ENCODE measurements at places on chromosomes 12 and 14.

- no peak for DNase-seq
Measured at GRCh38 chr12:9741726-9742125, 8.8 kb upstream of the CLECL1 start.

- DNase-seq = peak; percentile 72
Measured at GRCh38 chr12:49347311-49348193, 864 bp downstream of the DNAJC22 start.

GRCh38 chr14:81303258-81303935 lies 82.6 kb upstream of the GTF2A1 start:
- no peak for DNase-seq

DNA sequence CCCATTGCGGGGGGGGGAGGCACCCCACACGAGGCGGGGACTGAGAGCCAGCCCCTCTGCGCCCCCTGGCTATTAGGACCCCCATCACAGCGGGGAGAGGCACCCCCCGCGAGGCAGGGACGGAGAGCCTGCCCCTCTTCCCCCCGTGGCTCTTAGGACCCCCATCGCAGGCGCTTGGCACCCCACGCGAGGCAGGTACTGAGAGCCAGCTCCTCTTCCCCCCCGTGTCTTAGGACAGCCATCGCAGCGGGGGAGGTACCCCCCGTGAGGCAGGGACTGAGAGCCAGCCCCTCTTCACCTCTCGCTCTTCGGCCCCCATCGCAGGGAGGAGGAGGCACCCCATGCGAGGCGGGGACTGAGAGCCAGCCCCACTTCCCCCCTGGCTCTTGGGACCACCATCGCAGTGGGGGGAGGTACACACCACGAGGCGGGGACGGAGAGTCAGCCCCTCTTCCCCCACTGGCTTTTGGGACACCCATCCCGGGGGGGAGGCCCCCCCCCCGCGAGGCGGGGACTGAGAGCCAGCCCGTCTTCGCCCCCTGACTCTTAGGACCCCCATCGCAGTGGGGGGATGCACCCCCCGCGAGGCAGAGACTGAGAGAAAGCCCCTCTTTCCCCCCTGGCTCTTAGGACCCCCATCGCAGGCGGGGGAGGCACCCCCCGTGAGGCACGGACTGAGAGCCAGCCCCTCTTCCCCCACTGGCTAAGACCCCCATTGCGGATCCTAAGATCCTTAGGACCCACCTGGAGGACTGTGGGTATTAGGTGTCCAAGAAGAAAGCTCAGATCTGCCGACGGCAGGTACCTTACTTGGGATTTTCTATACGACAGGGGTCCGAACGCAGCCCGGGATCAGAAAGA lies 198.6 kb upstream of the PZP start:
- DNase-seq = no peak

DNA sequence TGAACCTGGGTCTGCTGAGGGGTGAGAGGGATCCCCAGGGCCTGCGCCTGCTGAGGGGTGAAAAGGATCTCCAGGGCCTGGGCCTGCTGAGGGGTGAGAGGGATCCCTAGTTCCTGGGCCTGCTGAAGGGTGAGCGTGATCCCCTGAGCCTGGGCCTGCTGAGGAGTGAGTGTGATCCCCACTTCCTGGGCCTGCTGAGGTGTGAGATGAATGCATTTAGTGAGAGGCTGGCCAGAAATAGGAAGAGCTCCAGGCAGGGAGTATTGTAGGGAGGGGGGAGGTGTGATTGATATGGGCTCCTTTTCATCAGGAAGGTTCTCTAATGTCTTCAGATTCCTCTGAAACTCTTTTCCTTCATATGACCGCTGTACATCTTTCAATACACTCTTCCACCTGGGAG lies 43.0 kb downstream of the FAM186A start:
- no peak for DNase-seq

DNA sequence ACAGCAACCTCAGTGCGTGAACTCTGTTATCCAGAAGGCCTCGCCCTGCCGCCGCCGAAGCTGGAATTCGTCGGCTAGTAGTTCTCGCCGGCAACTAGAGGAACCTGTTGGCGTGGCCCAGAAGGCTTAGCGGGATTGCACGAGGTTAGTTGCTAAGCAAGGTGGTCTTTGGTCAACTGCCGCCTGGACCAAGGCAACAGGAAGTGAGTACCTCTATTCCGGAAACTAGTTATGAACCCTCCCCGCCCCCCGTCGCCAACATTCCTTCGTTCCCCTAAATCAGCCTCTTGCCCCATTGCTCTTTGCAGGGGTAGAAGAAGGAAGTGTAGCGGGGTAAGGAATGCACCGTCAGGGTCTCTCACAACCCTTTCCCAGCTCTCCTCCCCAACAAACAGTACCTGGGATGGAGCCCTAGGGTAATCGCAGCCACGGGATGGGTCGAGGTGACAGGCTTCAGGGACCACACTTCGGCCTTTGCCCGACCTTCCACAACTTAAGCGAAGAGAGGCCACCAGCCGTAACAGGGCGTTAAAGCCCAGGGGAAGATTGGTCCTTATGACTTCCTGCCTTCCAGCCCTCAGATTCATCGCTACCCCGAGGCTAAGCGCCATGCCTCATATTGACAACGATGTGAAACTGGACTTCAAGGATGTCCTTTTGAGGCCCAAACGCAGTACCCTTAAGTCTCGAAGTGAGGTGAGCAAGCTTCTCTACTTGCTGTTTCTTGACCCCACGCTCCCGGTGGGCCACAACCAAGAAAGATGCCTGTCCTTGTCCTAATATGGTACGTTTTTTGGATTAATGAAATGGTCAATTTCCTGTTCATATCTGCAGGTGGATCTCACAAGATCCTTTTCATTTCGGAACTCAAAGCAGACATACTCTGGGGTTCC lies at the start of gene GMPR2:
GMPR2 (plus strand) TSS at position 285 of the 893 bp plus-strand sequence; CDS start at position 610, 325 bp downstream.
- no peak for DNase-seq

- DNase-seq = no peak
Measured at GRCh38 chr14:103692871-103693270, 22.4 kb downstream of the XRCC3 start.

GRCh38 chr14:105290621-105291346 lies 10.0 kb downstream of the BRF1 start:
- DNase-seq = no peak

DNA sequence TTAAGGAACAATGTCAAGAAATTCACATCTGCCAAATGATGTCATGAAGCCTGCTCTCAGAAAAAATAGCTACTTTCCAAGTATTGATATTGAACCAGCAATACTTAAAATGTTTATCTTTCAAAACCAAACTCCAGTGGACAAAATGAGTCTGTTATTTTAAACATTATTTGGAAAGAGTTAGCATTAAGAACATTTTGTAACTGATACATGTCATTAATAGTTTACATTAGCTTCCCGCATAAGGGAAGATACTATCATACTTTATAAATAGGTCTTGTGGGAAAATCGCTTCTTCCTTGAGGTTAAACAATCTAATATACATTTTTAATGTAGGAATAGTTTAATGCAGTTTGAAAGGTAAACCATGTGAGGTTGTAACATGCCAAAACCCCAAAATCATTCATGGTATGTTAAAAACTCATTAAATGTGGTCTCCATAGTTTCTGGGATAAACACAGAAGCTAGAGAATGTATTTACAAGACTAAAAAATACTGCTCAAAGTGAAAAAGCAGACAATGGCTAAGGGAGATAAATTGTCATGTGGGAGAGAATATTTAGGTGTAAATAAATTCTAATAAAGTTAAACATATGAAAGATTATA lies 73.4 kb upstream of the ATP2B1 start:
- no peak for DNase-seq

DNA sequence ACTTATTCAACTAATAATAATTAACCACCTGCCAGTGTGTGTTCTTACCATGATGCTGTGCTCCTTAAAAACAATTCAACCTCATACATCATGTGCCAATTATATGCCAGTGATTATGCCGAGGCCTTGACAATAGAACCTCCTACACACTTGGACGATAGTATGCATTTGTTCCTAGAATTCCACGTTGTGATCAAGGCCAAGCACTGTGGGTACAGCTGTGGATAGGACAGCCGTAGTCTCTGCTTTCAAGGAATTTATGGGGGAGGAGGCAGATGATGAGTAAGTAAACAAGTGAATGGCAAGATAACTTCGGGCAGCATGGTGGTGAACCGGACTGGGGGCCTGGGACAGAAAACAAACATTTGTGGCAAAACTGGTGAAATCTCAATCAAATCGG lies 18.0 kb upstream of the MYO1H start:
- no peak for DNase-seq

DNA sequence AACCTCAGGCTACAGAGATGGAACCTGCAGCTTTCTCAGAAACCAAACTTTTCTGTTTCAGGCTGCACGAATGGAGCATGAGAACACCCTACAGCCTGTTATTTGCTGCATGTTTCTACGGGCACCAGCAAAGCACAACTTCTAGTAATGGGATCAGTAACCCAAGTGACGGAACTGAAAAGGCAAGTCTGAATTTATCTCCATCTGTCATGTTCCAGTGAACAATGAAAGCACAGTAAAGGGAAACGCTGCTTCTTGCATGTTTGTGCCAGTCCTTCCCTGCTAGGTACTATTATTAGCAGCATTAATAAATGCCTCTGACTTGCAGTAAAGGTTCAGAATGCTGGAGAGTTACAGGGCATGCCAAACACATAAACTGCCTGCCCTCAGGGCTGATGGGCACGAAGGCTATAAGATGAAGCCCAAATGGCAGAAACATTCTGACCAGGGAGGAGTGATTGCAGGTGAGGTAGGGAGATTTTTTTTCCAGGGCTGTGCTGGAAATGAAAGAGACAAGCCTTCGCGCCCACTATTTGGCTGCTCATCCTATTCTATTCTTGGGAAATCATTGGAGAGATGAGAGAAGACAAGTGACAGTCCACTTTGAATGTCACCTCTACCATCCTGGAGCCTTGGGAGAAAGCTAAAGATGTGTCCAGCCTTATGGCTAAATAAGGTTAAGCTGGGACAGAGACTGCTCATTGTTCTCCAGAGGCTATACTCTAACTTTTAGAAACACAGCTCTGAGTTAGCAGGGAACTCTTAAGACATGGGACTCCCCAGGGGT lies 100.4 kb upstream of the PLXNC1 start:
- DNase-seq = no peak

GRCh38 chr12:123726244-123726643 lies 14.1 kb downstream of the ATP6V0A2 start:
- no peak for DNase-seq

DNA sequence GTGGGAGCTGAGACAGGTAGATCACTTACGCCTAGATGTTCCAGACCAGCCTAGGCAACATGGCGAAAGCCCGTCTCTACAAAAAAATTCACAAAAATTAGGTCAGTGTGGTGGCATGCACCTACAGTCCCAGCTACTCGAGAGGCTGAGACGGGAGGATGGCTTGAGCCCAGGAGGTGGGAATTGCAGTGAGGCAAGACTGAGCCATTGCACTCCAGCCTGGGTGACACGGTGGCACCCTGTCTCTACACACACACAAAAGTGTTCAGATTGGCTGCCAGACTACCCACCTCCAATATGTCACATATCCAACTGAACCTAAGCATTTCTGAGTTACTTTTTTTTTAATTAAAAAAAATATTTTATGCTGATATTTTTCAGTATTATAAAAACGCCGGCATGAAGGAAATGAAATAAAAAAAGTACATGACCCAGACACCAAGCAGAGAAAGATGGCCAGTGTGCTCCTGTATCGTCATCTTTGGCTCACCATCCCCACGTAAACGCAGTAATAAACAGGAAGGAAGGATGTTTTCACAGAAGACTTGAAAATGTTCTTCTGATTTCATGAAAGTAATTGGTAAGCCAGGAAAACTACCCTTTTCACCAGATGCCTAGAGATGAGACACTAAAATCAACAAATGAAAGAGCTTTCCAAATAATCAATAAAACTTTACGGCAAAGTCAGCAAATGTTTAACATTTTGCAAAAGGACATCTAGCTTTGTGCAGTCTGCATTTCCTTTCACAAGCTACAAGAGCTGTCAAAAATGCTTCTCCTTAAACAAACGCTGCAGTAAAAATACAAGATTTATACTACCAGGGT lies 26.4 kb downstream of the CDC42BPB start:
- no peak for DNase-seq

DNA sequence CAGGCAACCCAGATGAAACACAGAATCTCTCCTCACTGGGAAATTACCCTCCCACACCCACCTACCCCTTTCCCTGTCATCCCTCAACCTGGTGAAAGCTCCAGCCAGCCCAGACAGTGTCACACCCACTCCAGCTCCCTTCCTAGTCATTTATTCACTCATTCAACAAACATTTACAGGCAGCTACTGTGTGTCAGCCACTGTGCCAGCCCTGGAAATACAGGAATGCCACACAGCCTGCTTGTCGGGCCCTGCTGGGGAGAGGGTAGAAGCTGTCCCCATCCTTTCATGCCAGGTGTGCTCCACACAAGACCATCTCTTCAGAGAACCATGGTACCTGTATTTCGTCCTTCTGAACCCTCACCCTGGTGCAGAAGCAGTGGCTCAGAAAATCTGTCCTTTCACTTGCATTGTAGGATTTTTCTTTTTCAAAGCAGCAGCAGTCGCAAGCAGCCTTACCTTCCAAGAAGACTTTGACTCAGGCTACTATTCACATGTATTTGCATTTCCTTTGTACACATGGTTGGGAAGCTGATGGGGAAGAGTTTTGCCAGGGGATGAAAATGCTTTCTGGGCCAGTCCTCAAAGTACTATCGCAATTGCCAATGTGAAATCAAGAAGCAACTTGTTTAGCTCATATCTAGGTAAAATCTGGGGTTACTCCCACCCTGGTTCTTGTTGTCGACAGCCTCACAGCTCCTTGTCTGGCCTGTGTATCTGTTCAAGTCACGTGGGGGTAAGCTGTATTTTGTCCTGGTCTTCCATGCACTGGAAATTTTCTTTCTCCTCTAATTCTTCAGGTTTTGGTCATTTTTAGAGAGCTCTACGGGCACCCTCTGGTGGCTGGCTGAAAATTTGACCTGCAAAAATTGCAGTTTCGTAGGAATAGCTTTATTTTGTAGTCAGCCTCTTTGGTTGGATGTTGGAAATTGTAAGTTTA lies 147.4 kb upstream of the EGLN3 start:
- DNase-seq = peak; percentile 56

DNA sequence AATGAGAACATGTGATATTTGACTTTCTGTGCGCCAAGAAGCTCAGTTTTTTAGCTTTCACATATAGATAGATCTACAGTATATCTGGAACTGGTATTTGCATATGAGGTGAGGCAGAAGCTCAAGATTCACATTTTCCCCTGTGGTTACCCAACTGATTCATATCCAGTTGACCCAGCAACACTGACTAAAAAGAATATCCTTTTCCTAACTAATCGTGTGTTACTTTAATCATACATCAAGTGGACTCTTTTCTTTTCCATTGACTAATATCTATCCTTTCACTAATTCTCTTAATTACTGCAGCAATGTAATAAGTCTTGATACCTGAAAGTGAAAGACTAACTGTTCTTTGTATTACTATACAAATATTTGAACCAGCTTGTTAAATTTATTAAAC lies 236.1 kb downstream of the AEBP2 start:
- DNase-seq = no peak

DNA sequence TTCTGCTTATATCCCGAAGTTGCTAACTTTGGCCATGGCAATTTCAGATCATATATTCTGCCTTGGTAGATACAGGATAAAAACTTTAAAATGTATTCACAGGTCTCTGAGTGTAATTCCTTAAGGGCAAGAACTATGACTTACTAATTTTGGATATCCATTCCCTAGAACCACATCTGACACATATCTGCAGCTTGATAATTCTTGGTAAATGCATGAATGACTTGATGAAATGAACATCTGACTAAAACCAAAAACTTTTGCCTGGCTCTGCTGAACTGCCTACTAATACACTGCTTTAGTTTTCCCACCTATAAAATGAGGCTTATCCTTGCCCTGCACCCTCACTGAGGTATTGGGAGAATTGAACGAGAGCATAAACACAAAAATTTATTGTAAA lies 32.2 kb downstream of the SLC25A21 start:
- no peak for DNase-seq

All from testis (tissue), 5 donors.